Activated CD8-positive, alpha-beta T cell treated with anti-CD3 and anti-CD28 coated beads, Interleukin-2, amount 10 ng/mL, durations not matched to agents 7 days and 5 days (primary cell): ENCODE measurements at places on chromosomes 7 and 10. TPM values are rescaled to one million over a fixed set of nuclear protein-coding genes. Genes with fewer than 3 reads are reported as not detected.

GRCh38 chr7:133310232-133310862 is 57.5 kb downstream of the EXOC4 start:
- DNase-seq = no peak

DNA sequence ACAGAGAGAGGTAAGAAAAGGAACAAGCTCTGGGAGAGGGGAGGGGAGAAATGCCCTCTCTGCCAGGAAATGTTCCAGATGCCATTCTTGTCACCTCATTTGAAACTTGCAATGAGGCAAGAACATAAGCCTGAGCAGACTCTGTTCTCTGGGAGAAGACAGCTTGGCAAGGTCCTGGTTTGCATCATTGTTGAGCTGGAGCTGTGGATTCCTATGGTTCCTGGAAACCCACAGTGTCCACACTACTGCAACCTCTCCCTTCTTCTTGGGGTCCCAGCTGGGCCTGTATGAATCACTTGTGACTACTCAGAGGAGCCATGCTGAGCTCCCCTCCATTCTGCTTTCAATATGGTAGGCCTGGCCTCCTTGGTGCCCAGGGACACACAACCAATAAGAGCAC is 60.8 kb upstream of the HECTD2 start:
- DNase-seq = no peak

DNA sequence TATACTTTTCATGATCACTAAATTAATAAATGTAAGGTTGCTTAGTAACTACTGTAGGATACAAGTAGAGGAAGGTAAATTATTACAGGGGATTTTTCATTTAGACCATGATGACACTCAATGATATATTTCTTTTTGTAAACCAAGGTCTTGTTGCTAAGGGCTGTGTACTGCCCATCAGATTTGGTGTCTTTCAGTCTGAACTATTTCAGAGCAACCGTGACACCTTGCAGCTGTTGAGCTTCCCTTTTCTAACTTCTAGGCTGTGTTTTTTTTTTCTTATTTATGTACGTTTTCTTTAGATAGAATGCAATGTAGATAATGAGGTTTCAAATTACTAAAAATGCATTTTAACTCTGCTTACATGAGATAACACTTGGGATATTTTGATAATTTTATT is 292.0 kb upstream of the MBL2 start:
- DNase-seq = no peak

- DNase-seq = no peak
Observed at GRCh38 chr7:33936503-33936902, 31.2 kb downstream of the BMPER start.

GRCh38 chr7:24595671-24596418 is 22.6 kb downstream of the PALS2 start:
- no peak for DNase-seq

- peak; percentile 38 for DNase-seq
Observed at GRCh38 chr10:70355051-70356021, 27.1 kb downstream of the LRRC20 start.

SRRM3 gene
- not detected for total RNA-seq

LIPJ gene
- not detected for total RNA-seq

GRCh38 chr7:15669443-15670090 is 16.9 kb downstream of the MEOX2 start:
- no peak for DNase-seq

DNA sequence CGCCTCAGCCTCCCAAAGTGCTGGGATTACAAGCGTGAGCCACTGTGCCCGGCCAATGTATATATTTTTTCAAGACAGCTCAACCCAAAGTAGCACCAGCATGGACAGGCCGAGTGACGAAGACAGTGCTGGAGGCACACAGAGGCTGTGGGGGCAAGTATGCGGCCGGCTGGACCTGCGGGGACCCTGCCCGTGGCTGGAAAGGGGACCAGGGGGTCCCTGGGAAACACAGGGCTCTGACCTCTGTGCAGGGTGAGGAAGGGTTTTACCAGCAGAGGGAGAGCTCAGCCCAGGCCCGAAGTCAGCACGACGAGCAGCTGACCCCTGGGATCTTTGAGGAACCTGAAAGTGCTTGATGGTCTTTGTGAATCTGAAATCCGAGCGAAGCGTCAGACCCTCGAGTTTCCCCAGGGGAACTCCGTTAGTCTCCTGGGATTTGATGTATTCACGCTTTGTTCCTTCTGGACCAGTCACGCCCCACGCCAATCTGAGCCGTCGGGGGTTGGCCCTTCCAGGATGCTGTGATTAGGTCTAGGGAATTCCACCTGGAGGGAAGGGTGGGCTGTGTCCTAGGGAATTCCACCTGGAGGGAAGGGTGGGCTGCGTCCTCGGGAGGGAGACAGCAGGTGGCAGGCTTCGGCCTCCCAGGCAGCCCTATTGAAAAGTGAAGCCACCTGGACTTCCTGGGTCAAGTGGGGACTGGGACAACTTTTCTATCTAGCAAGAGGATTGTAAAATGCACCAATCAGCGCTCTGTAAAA is 10.9 kb upstream of the ZFAND2A start:
- no peak for DNase-seq

DNA sequence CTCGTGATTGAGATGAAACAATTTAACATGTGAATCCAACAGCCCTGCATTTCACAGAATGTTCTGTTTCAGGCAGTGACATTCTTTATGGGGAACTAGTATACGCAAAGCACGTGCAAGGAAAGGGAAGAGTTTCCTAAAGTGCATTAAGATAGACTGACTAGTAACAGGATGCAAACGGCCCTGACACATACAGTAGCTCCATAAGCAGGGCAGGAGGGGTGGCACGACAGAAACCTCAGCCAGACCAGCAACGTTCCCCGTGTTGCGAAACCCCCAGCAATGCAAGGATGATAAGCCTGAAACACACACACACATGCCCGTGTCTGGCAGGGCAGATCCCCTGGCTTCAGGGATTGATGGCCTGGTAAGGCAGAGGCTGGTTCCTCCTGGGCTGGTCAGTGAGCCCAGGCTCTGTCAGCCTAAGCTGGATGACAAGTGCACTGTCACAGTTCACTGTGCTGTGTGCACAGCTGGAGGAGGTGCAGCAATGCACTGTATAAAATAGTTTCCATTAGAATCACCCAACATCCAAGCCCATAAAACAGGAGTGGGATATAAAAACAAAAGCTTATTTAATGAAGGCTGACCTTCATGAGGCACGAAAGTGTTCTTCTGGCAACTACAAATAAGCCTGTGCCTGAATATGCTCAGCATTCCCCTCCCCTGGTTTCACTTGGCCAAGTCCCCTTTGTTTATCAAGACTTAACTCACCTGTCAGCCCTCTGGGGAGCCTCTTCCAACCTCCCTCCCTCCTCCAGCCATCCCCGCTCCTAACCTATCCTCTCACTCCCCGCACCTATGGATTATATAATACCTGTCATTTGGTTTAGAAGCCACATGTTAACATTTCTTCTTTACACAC is 88.8 kb downstream of the GSAP start:
- DNase-seq = no peak

GRCh38 chr7:68629-69028 is 123.7 kb upstream of the FAM20C start:
- DNase-seq = no peak

DNA sequence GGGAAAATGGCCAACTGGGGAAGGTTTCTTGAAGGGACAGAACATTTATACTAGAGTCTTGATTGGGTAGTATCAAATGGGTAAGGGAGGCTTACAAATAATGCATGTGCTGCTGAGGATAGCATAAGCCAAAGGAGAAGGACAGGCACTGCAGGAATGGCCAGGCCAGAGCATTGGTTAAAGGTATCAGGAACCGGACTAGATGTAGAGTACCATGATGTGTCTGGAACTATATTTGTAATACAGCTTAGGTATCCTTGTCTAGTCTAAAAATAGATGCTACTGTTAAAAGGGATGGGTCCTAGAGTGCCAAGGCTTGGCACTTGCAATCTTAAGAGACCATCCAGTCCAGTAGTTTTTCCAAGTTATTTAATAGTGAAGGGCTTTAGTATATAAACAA is 20.3 kb downstream of the TMEM243 start:
- DNase-seq = no peak

GRCh38 chr10:108597657-108598319 is 1325.5 kb downstream of the XPNPEP1 start:
- no peak for DNase-seq

- DNase-seq = peak; percentile 78
Observed at GRCh38 chr7:131109759-131110296, 217.8 kb upstream of the MKLN1 start.

- no peak for DNase-seq
Observed at GRCh38 chr10:11304906-11305585, 287.4 kb downstream of the CELF2 start.

GRCh38 chr10:110684800-110685446 is 40.8 kb downstream of the RBM20 start:
- DNase-seq = no peak

DNA sequence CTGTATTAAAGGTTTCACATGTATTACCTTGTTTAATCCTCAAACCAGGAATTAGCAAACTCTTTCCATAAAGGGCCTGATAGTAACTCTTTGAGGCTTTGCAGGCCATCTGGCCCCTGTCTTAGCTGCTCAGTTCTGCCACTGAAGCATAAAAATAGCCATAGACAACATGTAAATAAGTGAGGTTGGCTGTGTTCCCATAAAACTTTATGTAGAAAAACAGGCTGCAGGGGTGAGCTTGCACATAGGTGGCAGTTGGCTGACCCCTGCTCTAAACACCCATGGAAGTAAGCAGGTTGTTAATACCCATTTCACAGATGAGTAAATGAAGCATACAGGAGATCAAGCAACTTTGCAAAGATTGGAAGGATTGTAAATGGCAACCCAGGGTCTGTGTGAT is 1279.2 kb upstream of the AUTS2 start:
- no peak for DNase-seq

LOXL4 gene
- not detected for total RNA-seq

DNA sequence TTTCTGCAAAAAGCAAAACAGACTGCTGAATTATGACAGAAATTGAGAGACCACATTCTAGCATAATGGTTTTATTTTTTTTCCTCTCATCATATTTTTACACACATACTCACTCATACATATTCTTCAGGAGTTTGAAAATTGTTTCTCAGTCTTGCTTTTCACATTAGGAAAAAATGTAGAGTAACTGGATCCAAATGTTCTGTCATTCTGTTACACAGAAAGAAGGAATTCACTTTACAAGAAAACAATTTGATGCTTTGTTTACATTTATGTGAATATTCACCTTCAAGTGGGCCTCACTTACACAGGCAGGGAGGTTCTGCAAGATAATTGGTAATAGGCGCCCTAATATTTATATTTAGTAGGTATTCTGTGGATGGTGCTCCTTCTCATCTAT is 82.0 kb downstream of the ARL4A start:
- DNase-seq = no peak

SH2D4B gene
- total RNA-seq = 0.21 TPM

DNA sequence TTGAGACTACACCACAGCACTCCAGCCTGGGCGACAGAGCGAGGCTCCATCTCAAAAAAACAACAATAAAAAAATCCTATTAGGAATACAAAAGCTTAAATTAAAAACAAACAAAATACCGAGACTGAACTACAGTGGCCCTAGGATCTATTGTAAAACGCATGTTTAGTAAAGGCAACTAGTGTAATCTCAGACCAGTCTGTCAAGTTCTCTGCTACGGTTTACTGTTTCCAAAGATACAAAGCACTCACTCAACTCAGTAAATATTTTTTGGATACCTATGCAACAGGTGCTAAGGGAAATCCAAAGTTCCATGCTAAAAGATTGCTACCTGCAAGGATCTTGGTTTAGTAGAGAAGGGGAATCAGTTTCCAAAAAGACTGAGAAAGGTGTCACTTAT is 3.4 kb upstream of the MIOS start:
- no peak for DNase-seq

DNA sequence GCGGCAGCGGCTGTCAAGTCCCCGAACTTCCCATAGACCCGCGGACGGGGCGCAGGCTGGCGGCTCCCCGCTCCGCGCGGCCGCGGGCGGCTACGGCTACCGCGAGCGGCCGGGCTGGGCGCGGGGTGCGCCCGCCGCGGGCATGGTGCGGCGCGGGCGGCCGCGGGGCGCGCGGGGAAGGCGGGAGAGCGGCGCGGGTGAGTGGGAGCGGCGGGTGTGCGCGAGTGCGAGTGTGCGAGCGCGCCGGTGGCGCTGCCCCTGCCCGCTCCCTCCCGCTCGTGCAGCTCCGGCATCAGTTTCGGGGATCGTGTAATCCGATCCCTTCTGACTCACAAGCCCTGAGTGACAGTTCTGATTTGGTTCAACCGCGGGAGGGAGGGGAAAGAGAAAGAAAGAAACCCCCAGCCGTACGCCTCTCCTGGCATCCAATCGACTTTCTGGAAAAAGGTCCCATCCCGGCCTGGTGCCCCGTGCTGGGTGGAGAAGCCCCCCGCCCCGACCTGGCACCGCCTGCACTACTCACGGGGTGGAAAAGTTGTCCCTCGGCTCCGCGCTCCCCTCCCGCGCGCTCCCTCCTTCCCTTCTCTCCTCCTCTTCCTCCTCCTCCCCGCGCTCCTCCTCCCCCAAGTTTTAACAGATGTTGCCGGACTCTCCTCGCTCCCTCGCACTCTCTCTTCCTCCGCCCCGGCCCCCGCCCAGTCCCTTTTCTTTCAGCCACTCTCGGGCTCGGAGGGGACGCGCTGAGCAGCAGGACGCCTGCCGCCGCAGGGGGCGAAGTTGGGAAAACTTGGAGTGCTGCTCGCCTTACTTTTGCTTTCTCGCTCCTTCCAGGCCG is at the start of gene GLI3:
Gene GLI3 (minus strand): TSS at position 234 of the 835 bp plus-strand sequence. CDS start 13,956 bp downstream, outside the sequence.
- no peak for DNase-seq

DNA sequence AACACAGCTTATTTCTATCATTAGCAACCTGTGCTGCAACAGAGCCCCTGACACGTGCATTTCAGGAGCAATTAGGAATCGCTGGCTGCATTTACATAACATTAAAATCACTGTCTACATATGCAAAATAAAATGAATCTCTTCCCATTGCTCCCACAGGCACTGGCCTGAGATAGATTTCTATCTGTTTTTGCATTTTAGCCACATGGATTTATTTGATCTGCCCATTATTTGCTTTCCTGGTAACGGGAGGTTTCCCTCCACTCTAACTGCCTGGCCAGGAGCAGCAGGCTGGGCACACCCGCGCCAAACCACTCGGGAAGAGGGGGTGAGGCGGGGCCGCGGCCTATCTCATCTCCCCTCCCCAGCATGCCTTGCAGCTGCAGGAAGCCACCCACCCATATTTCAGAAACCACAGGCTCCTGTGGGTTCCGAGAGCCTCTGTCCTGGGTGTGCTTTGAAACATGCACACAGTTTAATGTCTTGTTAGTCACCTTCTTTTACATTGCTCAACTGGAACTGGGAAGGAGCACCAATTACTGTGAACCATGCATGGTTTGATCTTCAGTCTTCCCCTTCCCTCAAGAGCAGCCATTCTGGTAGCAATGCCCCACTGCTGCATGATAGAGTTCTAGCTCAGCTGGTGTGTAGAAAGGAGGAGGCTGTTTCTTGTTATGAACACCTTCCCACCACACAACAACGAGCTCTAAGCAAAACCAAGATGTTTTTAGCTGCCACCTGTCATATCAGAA is 37.7 kb upstream of the IKZF1 start:
- DNase-seq = peak; percentile 91
